ENCODE measurements at places on chromosomes 4 and X.

DNA sequence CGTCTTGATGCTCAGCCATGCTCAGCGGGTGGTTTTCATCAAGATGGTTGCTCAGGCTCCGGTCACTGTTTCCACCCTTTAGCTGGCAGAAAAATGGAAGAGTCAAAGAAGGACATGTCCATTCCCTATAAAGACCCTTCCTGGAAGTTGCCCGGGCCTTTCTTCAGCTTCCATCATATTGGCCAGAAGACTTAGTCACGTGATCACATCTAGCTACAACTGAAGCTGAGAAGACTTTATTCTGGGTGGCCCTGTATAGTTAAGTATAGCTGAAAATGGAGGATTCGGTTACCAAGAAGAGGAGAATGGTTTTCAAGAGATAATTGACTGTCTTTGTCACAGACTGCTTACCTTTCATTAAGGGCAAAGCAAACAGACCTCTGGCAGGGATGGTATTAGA, 296.7 kb upstream of the CASK start:
- peak; percentile 85 for DNase-seq

GRCh38 chrX:19540076-19540475, 24.8 kb upstream of the MAP3K15 start:
- no peak for DNase-seq

GRCh38 chr4:39668887-39669286, 29.0 kb upstream of the UBE2K start:
- DNase-seq, result no peak

DNA sequence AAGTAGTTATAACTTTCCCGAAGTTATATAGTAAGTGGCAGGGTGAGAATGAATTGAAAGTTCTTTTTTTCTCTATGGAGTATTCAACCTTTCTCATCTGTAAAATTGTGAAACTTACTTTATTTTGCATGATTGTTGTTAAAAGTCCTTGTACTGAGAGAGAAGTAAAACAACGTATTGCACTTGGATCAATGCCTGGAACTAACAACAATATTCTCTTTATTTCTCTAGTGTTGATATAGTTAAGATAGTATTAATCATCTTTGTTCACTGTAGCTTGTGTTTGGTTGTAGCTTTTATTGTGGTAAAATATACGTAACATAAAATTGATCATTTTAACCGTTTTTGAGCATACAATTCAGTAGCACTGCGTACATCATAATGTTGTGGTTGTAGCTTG, 48.7 kb downstream of the STIM2 start:
- DNase-seq, result no peak

- DNase-seq, result peak; percentile 1
Observed at GRCh38 chrX:11105080-11105479, 6.1 kb upstream of the HCCS start.

DNA sequence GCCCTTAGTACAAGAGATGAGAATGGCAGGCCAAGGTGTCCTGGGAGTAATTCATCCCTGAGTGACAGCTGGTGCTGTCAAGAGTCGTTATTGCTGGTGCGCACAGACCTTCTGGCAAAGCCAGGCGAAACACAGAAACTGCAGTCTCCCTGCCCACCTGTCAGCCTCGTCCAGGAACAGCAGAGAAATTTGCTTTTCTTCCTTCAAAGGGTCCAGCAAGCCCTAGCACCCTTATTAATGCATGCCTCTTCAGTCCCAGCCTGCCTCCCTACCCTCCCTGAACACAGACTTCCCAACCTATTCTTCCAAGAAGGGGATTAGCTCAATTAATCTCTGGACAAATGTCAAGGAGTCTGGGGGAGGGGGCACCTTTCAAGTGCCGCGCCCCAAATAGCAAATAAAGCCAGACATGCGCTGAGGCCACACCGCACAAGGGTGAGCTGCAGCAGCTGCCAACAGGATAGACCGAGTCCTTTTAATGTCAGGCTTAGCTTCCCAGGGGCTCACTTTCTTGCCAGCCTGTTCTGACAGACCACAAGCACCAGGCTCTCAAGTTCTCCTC, 250.7 kb upstream of the RASGEF1B start:
- DNase-seq, result peak; percentile 37

Measured in DMS53 (cell line).